ENCODE measurements at places on chromosomes 11 and 22. TPM values are rescaled to one million over a fixed set of nuclear protein-coding genes. Genes with fewer than 3 reads are reported as not detected.

DNA sequence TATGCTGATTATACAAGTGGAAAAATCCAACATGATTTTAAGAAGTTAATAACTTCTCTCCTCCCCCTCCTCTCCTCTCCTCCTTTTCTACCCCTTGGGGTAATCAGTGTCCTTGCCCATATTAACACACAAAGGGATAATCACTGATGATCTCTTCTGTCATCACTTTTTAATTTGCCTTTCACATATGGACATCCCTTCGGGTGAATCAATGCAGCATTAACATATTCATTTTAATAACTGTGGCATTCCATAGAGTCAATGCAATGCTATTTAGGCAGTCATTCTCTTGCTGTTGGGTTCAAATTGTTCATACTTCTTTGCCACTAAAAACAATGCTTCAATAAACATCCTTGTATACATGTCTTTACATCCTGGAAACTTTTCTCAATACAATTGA is 42.9 kb upstream of the GLYATL2 start:
- H3K36me3 ChIP-seq, result no peaks in the 10 kb centered on the region
- no peak for DNase-seq
- H3K27ac ChIP-seq, result no peak overlapping the region
- no peak overlapping the region for H3K4me3 ChIP-seq
- peaks cover 29% of the 10 kb centered on the region for H3K27me3 ChIP-seq
- no peaks in the 10 kb centered on the region for H3K4me1 ChIP-seq

DNA sequence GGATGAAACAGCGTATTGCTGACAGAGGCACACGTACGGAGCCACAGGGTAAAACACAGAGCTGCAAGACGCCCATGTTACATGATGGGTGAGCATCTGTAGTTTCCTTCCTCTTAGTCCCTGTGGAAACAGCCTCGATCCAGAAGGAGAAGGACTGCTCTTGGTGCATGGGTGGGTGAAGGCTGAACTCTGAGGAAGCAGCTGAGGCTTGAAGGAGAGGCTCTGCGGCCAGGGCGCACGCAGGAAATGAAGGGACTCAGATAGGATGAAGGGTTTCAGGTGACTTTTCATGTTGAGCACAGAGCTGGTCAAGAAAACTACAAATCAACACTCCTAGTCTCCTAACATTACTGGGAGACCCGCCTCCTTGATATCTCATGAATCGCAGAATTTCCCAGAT is 65.7 kb upstream of the ADA2 start:
- no peak overlapping the region for H3K4me3 ChIP-seq
- no peaks in the 10 kb centered on the region for H3K36me3 ChIP-seq
- H3K4me1 ChIP-seq, result peaks cover 15% of the 10 kb centered on the region

- H3K27ac ChIP-seq, result no peak overlapping the region
- H3K36me3 ChIP-seq, result peaks cover 3% of the 10 kb centered on the region
- H3K4me1 ChIP-seq, result peaks cover 6% of the 10 kb centered on the region
- peak; percentile 56 for DNase-seq
- H3K27me3 ChIP-seq, result no peaks in the 10 kb centered on the region
Measured at GRCh38 chr22:17754233-17754925, 19.9 kb downstream of the BID start.

- no peak overlapping the region for H3K4me3 ChIP-seq
- peak; percentile 24 for DNase-seq
- H3K4me1 ChIP-seq, result no peaks in the 10 kb centered on the region
- no peaks in the 10 kb centered on the region for H3K36me3 ChIP-seq
- H3K27ac ChIP-seq, result no peak overlapping the region
- H3K27me3 ChIP-seq, result no peaks in the 10 kb centered on the region
Measured at GRCh38 chr22:33274214-33275072, 216.3 kb upstream of the SYN3 start.

GRCh38 chr11:45511566-45511965 is 153.9 kb downstream of the CHST1 start:
- H3K36me3 ChIP-seq, result no peaks in the 10 kb centered on the region
- H3K27me3 ChIP-seq, result no peaks in the 10 kb centered on the region
- H3K27ac ChIP-seq, result no peak overlapping the region
- H3K4me3 ChIP-seq, result no peak overlapping the region
- DNase-seq, result no peak
- no peaks in the 10 kb centered on the region for H3K4me1 ChIP-seq

DNA sequence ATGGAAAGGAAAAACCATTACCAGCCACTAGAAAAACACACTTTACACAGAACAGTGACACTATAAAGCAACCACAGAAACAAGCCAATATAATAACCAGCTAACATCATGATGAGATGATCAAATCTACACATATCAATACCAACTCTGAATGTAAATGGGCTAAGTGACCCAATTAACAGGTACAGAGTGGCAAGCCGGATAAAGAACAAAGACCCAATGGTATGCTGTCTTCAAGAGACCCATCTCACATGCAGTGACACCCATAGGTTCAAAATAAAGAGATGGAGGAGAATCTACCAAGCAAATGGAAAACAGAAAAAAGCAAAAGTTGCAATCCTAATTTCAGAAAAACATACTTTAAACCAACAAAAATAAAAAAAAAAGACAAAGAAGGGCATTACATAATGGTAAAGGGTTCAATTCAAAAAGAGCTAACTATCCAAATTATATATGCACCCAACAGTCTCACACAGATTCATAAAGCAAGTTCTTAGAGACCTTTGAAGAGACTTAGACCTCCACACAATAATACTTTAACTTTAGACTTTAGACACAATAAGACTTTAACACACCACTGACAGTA is 160.3 kb upstream of the TMEM45B start:
- no peak overlapping the region for H3K4me3 ChIP-seq
- no peak for DNase-seq
- no peaks in the 10 kb centered on the region for H3K4me1 ChIP-seq
- no peak overlapping the region for H3K27ac ChIP-seq

Gene TBX10
- total RNA-seq, result not detected

Gene FAM111A
- total RNA-seq, result 98.3 TPM

Gene TSPAN32
- total RNA-seq, result 5.3 TPM

Gene NRGN
- total RNA-seq, result 10.8 TPM

Gene SCN3B
- not detected for total RNA-seq

Gene FZD4
- total RNA-seq, result 0.38 TPM

Gene SCGB1A1
- total RNA-seq, result not detected

All from activated naive CD4-positive, alpha-beta T cell treated with anti-CD3 and anti-CD28 coated beads for 36 hours (primary cell).